Femur (tissue), 1 donor: ENCODE measurements at places on chromosomes 3 and 15.

- DNase-seq = no peak
These were observed 480.9 kb downstream of the ROBO1 start for GRCh38 chr3:79286882-79287281.

- no peak for DNase-seq
These were observed 250.9 kb upstream of the TPM1 start for GRCh38 chr15:62791694-62792093.

DNA sequence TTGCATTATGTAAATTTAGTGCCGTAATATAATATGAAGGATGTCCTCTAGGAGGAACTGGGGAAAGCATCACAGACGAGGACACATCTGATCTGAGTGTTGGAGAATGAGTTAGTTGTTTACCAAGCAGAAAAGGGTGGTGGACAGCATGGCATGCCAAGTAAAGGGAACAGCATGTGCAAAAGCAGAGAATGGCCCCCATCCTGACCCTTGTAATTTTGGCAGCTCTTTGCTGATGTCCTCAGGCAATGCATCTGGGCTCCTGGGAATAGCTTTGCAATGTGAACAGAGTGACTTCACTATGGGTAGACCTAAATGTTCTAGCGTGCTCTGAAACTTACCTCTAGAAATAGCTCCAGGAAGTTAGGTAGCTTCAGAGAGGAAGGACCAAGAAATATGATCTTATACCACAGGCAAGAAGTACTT is 263.3 kb downstream of the LPP start:
- DNase-seq = no peak

- DNase-seq = no peak
These were observed 224.3 kb downstream of the CDIN1 start for GRCh38 chr15:36803773-36804172.

DNA sequence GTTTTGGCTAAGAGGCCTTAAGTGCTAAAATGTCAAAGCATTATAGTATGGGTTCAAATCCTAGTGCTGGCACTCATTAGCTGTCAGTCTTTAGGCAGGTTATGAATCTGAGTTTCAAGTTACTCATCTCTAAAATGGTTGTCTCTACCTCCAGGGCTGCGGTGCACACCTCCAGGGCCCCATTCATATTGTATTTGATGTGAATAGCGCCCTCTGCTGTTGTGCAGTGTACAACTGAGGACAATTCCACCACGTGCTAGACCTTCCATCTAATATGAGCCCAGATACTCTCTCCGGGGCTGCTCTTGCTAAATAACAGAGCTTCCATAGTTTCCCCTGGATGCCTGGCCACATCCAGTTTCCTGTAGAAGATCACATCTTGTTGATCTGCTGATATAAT is 54.3 kb downstream of the OXNAD1 start:
- DNase-seq = no peak

GRCh38 chr3:125480656-125481374 is 39.2 kb downstream of the SNX4 start:
- DNase-seq = no peak

- DNase-seq = no peak
These were observed 10.3 kb downstream of the RTP1 start for GRCh38 chr3:187207624-187208023.

GRCh38 chr15:31065824-31066223 is 35.7 kb downstream of the TRPM1 start:
- DNase-seq = no peak

GRCh38 chr3:170529912-170530311 is 56.0 kb downstream of the SLC7A14 start:
- no peak for DNase-seq

GRCh38 chr3:196218155-196218712 is 1.9 kb downstream of the SLC51A start:
- no peak for DNase-seq

GRCh38 chr3:49841806-49842205 is 14.6 kb downstream of the TRAIP start:
- no peak for DNase-seq

DNA sequence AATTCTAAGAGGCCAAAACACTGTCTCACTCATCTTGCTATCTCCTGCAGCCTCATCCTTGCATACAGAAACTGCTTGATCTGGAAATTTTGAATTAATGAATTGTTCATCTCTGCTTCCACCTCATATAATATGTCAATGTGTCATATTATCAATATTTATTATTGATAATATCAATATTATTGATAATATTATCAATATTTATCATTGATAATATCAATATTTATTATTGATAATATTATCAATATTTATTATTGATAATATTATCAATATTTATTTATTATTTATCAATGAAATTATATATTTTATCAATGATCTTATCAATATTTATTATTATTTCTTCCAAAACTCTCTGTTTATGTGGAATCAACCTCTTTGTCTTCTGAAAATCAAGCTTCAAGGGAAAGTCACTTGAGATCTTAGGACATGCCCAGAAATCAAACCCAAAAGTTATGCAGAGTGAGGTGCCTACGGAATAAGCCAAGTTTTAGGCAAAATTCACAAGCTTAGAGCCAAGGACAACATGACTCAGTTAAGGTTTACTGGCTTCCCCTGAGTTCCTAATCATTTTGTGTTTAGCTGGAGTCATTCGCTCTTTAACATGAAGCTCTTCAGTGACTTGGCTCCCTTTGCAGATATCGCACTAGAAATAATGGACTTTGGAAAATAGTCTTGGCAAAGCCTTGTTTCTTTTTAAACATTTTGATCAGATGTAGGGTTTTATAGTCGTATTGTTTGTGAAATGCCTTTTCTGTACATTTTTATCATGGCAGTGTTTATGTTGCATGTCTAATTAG is 297.1 kb upstream of the RARB start:
- no peak for DNase-seq

- peak; percentile 67 for DNase-seq
These were observed at the start of gene PLCL2 for GRCh38 chr3:16884748-16885592. Gene PLCL2 (plus strand): TSS chr3:16884955. CDS start chr3:16885040, 85 bp downstream.

DNA sequence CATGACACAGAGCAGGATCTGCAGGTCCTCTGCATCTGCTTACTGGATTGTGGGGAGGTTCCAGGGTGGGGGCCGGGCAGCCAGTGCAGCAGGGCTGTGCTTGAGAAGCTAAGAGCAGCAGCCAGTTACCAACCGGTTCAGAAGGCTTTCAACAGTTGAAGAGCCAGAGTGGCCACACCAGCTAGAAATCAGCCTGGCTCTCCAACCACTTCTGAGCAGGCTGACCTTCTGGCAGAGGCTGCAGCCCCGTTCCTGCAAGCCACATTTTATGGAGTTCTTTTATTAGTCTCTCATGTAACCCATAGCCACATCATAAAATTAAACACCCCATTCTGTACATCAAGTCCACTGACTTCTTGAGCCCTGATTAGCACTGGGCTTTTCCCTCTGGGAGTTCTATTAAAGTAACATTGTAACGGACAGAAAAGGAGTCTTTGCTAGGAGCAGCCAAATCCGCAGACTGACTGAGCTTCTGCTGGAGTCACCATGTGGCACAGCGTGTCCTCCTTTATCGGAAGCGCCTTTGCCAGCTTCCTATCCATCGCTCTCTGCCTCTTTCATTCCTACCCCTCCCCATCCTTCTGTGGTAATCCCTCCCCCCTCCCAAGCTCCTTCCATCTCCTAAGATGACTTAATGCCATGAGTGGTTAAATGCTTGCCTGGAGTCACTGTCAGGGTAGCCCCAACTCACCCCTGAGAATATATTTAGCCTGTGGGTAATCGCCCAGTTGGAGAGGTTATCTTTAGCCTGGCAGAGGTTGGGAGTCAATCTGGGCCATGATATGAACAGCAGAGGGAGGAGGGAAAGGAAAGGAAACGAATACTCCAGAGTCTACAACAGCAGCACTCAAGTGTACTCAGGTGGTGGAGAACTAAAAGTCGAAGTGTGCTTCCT is 138.5 kb upstream of the HES1 start:
- peak; percentile 40 for DNase-seq

DNA sequence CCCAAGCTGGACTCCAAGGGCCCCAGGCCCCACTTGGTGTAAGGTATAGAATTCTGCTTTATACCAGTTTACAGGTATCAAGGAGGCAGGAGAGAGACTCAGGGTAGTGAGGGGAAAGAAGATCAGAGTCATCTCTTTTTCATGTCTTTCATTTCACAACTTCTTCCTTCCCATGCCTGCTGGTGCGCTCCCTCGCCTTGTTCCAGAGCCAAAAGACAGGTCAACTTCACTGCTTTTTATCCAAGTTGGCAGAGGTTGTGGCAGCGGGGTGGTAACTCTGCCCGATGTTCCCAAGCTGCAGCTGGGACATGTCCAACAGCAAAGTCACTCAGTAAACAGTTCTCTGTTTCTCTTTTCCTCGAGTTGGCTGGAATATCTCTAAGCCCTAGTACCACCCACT is 86.3 kb upstream of the TCF12 start:
- peak; percentile 69 for DNase-seq

DNA sequence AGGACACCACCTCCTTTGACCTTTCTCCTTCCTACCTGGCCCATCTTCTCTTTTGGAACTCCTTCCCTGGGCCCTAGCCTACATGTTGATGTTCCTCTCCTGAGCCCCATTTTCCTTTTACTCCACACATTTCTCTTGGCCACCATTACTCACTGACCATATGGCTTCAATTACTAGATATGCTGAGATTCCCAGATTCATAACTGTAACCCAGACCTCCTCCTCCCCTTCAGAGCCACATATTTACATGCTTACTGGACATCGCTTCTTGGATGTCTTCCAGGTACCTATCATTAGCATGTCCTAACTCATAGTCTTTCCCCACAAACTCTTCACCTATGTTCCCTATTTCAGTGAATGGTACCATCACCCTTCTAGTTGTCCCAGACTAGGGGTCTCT is 24.4 kb upstream of the TRIM59 start:
- DNase-seq = no peak

DNA sequence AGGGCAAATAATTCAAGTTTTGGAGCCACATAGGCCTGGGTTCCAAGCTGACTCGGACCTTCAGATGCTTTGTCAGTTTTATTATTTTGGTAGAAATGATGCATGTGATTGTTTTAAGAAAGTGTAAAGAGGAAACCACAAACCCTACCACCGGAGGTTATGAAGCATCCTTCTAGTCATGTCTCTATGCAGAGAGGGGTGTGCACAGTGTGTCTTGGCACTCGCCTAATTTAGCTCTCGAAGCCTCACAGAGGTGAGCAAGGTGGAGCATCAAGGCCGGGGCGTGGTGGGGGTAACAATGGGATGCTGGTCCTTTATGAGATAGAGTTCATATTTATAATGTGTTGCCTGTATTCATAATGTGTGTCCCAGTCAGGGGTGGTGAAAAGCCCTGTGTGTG is 63.7 kb upstream of the SMAD6 start:
- DNase-seq = no peak

DNA sequence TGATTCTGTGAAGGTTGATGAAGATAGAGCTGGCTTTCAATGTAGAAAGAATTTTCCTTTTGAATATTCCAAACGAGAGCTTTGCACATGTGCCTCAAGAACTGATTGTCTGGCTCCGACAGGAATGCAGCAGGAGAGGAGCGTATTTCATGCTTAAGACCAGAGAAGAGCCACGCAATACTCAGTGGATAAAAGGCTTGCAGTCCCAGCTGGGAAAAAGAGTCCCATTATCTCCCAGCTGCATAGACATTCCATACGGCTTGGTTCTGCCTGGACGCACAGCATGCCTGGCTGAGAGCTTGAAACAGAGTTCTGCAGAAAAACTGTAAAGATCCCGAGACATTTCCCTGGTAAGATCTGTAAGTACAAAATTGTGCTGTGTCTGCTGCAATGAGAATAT is at the start of gene CNTN6:
CNTN6 (plus strand) TSS at position 254 of the 400 bp plus-strand sequence. CDS start 54,985 bp downstream, outside the sequence.
- DNase-seq = peak; percentile 20

DNA sequence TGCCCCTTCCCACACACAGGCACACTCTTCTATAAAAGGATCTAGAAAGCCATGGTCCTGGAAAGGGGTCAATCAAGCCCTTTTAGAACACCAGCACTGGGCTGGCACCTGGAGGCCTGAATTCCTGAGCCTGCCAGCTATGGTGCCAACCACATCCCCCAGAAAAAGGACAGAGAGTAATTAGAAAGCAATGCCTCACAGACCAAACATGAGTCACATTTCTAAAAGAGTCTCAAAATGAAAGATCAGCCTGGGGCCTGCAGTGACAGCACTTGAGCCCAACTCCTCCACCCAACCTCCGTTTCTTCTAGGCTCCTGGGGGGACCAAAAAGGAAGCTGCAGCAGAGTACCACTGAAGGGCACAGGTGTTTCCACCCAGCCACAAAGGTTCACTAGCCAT is 14.1 kb downstream of the MYLK start:
- DNase-seq = no peak

GRCh38 chr15:101439920-101440319 is 49.6 kb downstream of the PCSK6 start:
- DNase-seq = peak; percentile 50

GRCh38 chr15:51283026-51283425 is 55.4 kb downstream of the CYP19A1 start:
- no peak for DNase-seq

GRCh38 chr3:32643816-32644215 is 41.2 kb upstream of the CNOT10 start:
- DNase-seq = no peak

DNA sequence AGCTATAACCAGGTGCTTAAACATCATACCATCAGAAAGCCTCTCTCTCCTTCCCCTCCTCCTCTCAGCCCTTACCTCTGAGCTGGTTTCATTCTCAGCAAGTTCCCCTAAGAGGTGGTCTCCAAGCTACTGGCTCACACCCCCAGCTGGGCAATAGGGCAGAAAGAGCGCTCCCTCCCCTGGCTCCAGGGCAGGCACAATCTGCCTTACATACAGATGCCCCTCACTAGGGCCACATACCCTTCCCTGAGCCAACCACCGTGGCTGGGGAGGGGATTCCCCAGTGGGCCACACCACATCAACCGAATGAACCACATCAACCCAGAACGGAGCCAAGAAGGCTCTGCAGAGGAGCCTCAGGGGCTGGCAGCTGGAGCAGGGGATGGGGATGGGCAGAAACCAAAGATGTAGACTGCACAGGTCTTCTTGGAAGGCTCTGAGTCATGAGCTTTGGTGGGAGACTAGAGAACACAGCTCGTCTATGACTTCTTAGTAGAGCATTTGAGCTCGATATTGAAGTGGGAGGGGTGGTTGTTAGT is 4.6 kb upstream of the FBLN2 start:
- no peak for DNase-seq

GRCh38 chr3:109553591-109554371 is 216.4 kb upstream of the DPPA4 start:
- DNase-seq = no peak

GRCh38 chr15:64562003-64562640 is 101.7 kb downstream of the ZNF609 start:
- DNase-seq = no peak

DNA sequence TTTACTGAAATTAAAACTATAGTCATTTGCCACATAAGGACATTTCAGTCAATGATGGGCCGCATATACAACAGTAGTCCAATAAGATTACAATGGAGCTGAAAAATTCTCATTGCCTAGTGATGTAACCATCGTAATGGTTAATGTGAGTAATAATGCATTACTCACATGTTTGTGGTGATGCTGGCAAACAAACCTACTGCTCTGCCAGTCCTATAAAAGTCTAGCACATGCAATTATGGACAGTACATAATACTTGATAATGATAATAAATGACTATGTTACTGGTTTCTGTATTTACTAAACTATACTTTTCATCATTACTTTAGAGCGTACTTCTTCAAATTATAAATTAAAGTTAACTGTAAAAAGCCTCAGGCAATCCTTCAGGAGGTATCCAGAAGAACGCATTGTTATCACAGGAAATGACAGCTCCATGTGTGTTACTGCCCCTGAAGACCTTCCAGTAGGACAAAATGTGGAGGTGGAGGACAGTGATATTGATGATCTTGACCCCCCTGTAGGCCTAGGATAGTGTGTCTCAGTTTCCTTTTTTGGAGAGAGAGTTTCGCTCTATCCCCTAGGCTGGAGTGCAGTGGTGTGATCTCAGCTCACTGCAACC is 102.7 kb downstream of the ATP1B3 start:
- no peak for DNase-seq
